ENCODE measurements at places on chromosomes 5 and 9.

- H3K4me3 ChIP-seq, result no peak overlapping the region
- no peak for DNase-seq
- H3K27ac ChIP-seq, result no peak overlapping the region
- H3K36me3 ChIP-seq, result no peaks in the 10 kb centered on the region
- H3K27me3 ChIP-seq, result no peaks in the 10 kb centered on the region
- no peaks in the 10 kb centered on the region for H3K4me1 ChIP-seq
These were observed 10.2 kb downstream of the NIPSNAP3B start for GRCh38 chr9:104774132-104774531.

DNA sequence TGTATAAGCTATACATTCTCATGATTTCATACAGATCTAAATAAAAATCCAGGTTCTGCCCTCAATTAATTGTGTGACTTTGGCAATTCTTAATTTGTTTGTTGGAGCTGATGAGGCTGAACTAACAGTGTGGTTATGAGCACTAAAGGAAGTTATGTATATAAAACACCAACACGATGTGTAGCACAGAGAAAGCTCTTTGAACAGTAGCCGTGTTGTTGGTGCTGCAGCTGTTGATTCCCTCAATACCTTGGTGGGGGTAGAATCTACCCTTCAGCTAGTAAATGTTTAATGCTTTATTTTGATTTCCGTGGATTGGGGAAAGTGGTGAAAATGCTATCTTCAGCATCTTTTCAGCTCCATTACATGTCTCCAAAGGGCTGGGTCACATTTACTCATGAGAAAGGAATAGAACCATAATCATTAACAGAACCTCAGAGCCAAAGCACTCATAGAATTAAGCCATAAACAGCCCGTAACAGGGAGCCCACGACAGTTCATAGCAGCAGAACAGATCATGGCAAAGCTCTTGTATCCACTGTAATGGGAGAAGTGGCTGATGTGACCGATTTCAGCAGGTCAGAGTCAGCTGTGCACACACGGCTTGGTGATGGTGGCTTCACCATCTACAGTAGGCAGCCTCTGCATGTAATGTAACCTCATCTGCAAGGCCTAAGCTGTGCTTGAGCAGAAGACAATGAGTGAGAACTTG, 332.7 kb downstream of the DIRAS2 start:
- H3K27ac ChIP-seq, result no peak overlapping the region
- no peak overlapping the region for H3K4me3 ChIP-seq
- no peaks in the 10 kb centered on the region for H3K36me3 ChIP-seq

DNA sequence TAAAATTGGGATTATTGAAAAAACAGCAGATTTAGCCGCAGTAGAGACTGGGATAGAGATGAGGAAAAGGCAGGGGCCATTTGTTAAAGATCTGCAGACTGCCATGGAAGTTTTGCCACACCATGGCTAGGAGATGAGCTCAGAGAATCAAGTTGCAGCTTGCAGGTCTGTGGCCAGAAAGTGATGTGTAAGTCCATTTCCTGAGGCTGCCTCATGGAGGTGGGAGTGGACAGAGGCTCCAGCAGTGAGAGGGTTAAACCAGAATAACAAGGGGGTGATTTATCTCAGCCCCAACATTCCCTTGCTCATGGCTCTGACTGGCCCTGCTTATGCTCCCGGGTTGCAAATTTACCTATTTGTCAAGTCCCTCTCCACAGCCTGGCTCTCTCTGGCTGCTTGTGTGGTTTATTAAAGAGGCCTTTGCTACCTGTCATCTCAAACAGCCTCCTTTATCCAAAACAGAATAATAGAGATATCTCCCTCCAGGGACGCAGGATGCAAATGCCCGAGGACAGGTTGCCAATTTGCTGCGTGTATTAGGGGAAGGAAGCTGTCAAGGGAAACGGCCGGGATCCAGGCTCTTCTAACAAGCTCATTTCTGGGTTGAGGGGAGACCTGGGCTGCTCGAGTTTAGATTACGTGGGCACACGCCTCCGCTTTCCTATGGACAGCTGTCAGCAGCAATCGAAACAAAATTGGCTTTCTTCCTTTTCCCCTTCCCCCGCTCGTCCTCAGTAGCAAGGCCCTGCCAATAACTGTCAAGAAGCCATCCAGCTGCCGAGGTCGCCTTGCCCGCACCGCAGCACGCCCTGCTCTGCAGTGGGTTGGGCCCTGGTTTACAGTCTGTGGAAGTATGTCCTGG, 72.8 kb upstream of the PITX1 start:
- no peak overlapping the region for H3K4me3 ChIP-seq
- H3K4me1 ChIP-seq, result no peaks in the 10 kb centered on the region
- H3K27ac ChIP-seq, result no peak overlapping the region
- H3K27me3 ChIP-seq, result peaks cover 29% of the 10 kb centered on the region
- no peaks in the 10 kb centered on the region for H3K36me3 ChIP-seq
- no peak for DNase-seq

DNA sequence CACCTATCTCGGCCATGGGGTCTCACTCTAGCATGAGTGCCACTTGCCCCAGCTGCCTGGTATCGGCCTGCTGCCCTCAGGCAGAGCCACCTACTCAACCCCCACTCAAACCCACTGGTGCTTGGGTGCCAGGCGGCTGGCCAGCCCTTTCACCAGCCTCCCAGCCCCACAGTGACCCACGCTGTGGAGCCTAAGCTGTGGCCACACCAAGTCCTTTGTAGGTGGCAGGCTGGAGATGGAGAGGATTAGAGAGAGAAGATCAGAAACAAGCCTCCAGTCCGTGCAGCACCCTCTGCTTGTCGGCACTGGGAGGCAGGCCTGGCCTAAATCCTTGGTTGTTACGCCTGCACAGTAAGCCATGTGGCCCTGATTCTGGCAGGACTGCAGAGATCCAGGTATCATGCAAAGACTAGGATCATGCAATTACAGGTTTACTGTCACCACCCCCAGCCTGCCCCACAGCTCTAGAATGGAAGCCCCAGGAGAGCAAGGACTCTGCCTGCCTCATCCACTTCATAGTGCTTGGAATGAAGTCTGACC, 171.7 kb downstream of the COL23A1 start:
- H3K27ac ChIP-seq, result no peak overlapping the region
- no peak for DNase-seq
- peaks cover 35% of the 10 kb centered on the region for H3K4me1 ChIP-seq
- H3K27me3 ChIP-seq, result no peaks in the 10 kb centered on the region
- H3K4me3 ChIP-seq, result no peak overlapping the region
- H3K36me3 ChIP-seq, result no peaks in the 10 kb centered on the region

GRCh38 chr5:168932400-168933189, 353.4 kb upstream of the PANK3 start:
- DNase-seq, result no peak
- no peaks in the 10 kb centered on the region for H3K36me3 ChIP-seq
- no peak overlapping the region for H3K4me3 ChIP-seq
- no peak overlapping the region for H3K27ac ChIP-seq
- H3K4me1 ChIP-seq, result no peaks in the 10 kb centered on the region

GRCh38 chr5:168808051-168808616, 229.0 kb upstream of the PANK3 start:
- DNase-seq, result no peak
- no peak overlapping the region for H3K27ac ChIP-seq
- H3K4me1 ChIP-seq, result peaks cover 4% of the 10 kb centered on the region

GRCh38 chr9:127913682-127914081, 3.2 kb downstream of the ST6GALNAC4 start:
- DNase-seq, result no peak
- H3K27me3 ChIP-seq, result peaks cover 15% of the 10 kb centered on the region
- no peaks in the 10 kb centered on the region for H3K36me3 ChIP-seq
- H3K4me1 ChIP-seq, result peaks cover 12% of the 10 kb centered on the region

DNA sequence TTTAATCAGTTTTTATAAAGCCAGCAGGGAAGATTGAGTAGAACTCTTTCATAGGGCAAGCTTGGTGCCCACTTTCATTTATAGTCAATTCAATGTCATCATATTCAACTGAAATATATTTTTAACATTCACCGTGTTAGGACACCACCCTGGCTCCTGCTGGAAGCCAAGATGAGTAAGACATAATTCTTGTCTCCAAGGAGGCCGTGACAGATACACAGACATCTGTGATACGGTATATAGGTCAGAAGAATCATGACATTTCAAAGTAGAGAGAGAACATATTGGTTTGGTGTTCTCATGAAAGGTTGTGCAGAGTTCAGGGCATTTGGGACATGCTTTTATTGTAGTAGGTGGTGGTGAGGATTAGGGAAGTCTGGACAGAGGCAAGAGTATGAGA, 120.1 kb downstream of the CMYA5 start:
- H3K4me1 ChIP-seq, result no peaks in the 10 kb centered on the region
- no peak overlapping the region for H3K4me3 ChIP-seq
- H3K27me3 ChIP-seq, result no peaks in the 10 kb centered on the region

- H3K4me1 ChIP-seq, result no peaks in the 10 kb centered on the region
- DNase-seq, result peak; percentile 20
- H3K27me3 ChIP-seq, result no peaks in the 10 kb centered on the region
- H3K36me3 ChIP-seq, result no peaks in the 10 kb centered on the region
These were observed 850.2 kb upstream of the NUDT12 start for GRCh38 chr5:104412649-104413240.

DNA sequence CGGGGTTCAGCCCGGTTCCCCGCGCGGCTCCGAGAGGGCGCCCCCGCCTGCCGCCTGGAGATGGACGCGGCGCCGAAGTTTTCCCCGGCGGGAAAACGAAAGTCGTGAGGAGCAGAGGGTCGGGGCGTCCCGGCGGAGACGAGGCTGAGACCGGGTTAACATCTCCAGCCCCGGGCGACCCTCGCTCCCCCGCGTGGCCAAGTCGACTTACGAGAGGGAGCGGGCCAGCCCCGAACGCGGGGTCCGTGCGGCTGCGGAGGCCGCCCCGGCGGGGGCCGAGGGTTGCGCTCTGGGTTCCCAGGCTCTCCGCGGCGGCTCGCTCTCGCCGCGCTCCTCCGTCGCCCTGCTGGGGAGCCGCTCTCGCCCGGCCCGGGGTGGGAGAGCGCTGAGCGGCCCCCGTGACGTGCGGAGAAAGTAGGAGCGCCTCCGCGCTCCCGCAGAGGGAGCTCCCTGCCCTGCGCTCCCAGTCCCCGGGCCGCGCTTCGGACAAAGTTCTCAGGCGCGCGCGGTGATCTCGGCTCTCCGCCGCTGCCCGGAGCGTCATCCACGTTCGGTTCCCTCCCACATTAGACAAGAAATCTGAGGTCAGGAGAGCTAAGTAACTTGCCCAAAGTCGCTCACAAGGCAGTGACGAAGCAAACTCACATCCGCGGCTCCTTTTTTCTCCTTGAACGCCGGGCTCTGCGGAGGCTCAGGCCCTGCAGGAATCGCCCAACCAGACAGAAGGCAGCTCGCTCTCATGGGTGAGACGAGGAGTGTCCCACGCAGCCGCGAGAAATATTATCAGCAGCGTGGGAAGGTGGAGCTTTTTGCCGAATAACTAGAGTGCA, 1.2 kb upstream of the GCNT4 start:
- H3K27ac ChIP-seq, result no peak overlapping the region
- peak overlapping the region; percentile 83 for H3K4me3 ChIP-seq
- no peaks in the 10 kb centered on the region for H3K36me3 ChIP-seq
- H3K27me3 ChIP-seq, result peaks cover 30% of the 10 kb centered on the region
- peak; percentile 61 for DNase-seq

DNA sequence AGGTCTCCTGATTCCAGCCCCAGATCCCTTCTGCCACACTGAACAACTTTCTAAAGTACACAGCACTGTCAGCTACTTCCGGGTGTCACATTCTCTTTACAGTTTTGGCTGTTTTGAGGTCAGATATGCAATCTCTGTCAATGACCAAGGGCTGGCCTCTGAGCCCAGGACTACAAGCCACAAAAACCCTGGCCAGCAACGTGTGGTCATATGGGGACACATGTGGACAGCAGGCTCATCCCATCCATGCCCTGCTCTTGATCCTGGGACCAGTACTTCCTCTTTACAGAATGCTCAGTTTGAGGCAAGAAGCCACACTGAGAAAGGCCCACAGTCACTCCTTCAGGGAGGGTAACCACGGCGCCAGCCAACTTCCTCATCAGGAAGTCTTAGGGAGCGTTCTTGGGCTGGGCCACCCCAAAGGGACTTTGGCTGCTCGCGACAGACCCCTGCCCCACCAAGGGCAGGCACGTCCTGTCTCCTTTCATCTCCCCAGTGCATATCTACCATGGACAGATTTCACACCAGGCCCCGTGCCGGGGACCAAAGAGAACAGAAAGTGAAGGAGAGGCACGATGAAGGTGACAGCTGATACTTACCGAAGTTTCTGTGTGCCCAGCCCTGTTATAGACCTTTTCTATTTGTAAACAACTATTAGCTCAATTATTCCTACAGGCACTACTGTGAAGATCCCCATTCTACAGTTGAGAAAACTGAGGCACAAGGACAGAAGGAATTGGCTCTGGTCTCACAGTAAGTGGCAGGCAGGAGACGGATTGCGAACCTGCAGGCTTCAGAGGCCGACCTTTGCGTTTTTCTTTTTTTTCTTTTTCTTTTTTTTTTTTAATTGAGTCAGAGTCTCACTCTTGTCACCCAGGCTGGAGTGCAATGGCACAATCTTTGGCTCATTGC, 37.3 kb downstream of the STK10 start:
- H3K27ac ChIP-seq, result no peak overlapping the region
- no peak for DNase-seq
- peaks cover 8% of the 10 kb centered on the region for H3K36me3 ChIP-seq
- no peaks in the 10 kb centered on the region for H3K27me3 ChIP-seq
- no peaks in the 10 kb centered on the region for H3K4me1 ChIP-seq

All from neuronal stem cell (in vitro differentiated cells).